RPMI7951 (cell line): ENCODE measurements at places on chromosomes 2 and 18.

DNA sequence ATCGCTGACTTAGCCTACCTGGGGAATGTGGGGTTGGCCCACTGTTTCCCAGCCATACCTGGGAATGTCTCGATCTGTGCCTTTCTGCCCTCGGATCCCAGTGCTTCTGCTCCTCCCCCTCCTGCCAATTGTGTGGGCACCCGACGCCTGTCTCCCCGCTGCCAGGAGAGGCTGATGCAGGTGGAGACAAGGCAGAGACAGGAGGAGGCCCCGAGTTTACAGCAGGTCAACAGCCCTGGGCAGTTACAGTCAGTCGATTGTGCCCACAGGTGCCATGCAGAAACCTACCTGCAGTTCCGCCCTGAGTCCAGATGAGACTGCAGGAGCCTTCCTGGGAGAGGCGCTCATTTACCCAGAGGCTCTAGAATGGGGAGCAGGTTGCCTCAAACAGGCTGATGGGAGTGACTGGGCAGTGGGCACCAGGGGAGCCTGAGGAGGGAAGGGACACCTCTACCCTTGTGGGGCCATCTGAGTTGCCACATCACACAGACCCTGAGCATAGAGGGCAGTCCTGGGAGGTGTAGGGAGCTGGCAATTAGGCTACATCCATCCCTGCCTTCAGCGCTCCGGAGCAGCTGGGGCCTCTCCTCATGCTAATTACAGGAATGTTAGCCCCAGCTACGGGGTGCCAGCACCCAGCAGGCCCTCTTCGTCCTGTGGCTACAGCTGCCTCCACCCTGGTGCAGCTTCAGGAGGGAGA lies 300.1 kb downstream of the NDUFA10 start:
- no peak for DNase-seq

- peak; percentile 94 for DNase-seq
Measured at GRCh38 chr2:20496076-20496872, 49.4 kb downstream of the RHOB start.

GRCh38 chr18:50642439-50642838 lies 82.6 kb downstream of the MAPK4 start:
- DNase-seq, result no peak

GRCh38 chr2:209661286-209661894 lies 110.2 kb upstream of the UNC80 start:
- no peak for DNase-seq
